Stimulated activated CD4-positive, alpha-beta T cell treated with anti-CD3 and anti-CD28 coated beads, Interleukin-15, amount 100 ng/mL, for 1 hour (primary cell): ENCODE measurements at places on chromosomes 12 and 14.
A peak's percentile ranks its signal among the peaks of the same experiment; 100 is the strongest.

GRCh38 chr12:45557016-45557415 is 172.5 kb upstream of the ARID2 start:
- no peak for DNase-seq

GRCh38 chr12:87165733-87166375 is 863.3 kb downstream of the C12orf50 start:
- DNase-seq, result no peak

DNA sequence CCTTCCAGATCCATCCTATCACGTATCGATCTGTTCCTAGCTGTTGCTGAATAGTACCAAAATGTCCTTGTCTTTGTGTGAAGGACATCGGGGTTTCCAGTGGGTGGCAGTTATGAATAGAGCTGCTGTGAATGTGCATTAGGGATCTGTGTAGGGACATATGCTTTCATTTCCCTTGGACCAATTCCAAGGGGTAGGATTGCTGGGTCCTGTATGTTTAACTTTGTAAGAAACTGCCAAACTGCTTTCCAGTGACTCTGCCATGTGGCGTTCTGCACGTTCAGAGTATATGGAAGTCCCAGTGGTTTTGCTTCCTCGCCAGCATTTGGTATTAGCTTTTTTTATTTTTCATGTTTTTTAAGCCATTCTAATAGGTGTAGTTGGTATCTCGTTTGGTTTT is 28.6 kb downstream of the PACS2 start:
- DNase-seq, result no peak

GRCh38 chr12:15982471-15982870 is 71.3 kb downstream of the DERA start:
- no peak for DNase-seq

- DNase-seq, result no peak
Measured at GRCh38 chr14:99118046-99118721, 153.8 kb downstream of the BCL11B start.

- no peak for DNase-seq
Measured at GRCh38 chr14:58739674-58740073, 101.9 kb downstream of the DACT1 start.

- DNase-seq, result no peak
Measured at GRCh38 chr14:26719514-26719913, 121.7 kb upstream of the NOVA1 start.

- no peak for DNase-seq
Measured at GRCh38 chr14:24613241-24613640, 3.8 kb upstream of the GZMH start.

DNA sequence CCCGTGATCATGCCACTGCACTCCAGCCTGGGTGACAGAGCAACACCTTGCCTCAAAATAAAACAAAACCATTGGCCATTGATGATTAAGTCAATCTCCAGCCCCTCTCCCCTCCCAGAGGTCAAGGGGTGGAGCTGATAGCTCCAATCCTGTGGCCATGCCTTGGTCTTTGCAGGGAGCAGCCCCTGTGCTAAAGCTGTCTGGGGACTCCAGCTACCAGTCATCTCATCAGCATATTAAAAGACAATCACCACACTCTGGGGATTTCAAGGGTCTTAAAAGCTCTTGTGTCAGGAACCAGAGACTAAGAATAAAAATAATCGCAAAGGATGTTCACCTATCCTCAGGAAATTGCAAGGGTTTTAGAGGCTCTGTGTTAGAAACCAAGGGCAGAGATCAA is 30.6 kb downstream of the HCAR2 start:
- DNase-seq, result no peak

- no peak for DNase-seq
Measured at GRCh38 chr12:48764521-48764920, 24.4 kb downstream of the ADCY6 start.

GRCh38 chr12:52175371-52176350 is 16.2 kb downstream of the KRT80 start:
- DNase-seq, result no peak

DNA sequence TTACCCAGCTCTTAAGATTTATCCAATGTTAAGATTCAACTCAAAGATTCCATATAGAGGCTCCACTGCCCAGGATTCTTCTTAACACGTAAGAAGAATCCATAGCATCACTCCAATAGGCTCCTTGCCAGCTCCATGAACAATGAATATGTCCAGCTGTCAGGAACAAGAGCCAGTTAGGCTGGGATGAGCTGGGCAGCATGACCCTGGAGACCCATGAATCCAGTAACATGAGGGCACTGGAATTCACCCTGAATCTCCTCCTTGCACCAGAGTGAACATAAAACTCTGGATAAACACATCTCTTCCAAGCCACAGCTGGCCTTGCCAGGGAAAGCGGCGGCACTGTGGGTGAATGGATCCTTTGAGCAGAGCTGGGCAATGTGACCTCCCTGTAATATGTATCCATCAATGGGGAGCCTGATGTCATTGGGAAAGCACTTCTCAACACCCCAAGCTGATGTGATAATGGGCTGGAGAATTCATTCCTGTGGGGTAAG is 24.4 kb upstream of the TC2N start:
- no peak for DNase-seq

- DNase-seq, result no peak
Measured at GRCh38 chr14:22598896-22599244, 770 bp downstream of the ABHD4 start.

GRCh38 chr14:96592591-96593386 is 90.6 kb downstream of the PAPOLA start:
- peak; percentile 43 for DNase-seq

- DNase-seq, result no peak
Measured at GRCh38 chr14:36339816-36340215, 19.4 kb upstream of the MBIP start.

- DNase-seq, result no peak
Measured at GRCh38 chr12:14275886-14276285, 89.6 kb upstream of the ATF7IP start.

DNA sequence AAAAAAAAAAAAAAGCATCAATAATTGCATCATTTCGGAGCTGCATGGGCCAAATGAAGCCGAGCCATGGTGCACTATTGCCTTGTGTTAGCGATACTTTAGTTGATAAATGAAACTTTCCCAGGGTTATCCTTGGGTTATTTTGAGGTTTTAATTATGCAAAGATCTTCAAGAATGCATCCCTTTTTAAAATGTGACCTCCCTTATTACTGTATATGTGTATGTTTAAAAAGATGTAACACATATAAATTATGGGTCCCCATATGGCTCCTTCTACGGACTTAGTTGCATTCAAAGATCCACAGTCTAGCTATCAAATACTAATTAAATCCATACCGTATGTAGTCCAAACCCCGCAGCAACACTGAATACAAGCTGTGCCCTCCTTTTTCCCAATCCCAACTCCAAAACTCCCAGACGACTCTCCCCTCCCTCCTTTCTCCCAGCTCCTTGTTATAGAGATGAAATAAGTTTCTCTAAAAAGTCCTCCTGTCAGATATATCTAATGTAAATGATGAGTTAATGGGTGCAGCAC is 129.3 kb upstream of the MAP1LC3B2 start:
- no peak for DNase-seq

DNA sequence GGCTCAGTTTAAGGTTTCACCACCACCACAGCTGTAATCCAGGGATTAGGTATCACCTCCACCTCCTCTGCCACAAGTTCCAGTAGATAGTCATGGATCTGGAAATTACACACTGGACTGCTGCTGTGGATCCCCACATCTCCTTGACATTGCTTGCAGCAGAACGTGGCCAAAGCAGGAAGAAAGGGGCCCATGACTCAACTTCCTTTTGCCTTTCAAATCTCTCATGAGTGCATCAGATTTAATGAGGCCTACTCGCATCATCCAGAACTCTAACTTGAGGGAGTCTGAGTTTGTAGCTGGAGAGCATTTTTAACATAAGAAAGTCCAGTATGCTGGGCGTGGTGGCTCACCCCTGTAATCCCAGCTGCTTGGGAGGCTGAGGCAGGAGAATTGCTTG is 29.2 kb upstream of the TMED10 start:
- DNase-seq, result no peak

- DNase-seq, result no peak
Measured at GRCh38 chr12:53513712-53514410, 6.6 kb upstream of the NPFF start.

- no peak for DNase-seq
Measured at GRCh38 chr12:31620311-31620710, 29.4 kb upstream of the DENND5B start.

GRCh38 chr14:71742485-71742884 is 189.7 kb upstream of the RGS6 start:
- no peak for DNase-seq

DNA sequence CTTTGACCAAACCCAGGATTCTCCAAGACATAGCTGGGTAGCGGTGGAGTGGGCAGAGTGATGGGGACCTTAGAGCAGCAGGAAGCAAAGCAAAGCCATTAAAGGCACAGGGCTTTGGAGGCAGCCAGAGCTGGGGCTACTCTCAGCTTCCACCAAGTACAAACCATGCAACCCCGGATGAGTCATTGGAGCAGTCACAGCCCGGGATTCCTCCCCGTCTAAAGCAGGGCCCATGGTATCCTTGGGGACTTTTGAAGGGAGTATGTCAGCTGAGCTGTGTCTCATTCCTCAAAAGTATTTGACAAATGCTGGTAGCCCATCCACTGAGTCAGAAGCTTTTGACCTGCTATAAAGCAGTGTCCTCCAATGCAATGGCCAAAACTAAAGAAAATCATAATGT is 9.7 kb upstream of the IFI27 start:
- no peak for DNase-seq

- no peak for DNase-seq
Measured at GRCh38 chr14:99317231-99318090, 45.5 kb upstream of the BCL11B start.

GRCh38 chr12:106358396-106359241 is 1.1 kb downstream of the POLR3B start:
- no peak for DNase-seq

GRCh38 chr12:8947737-8948136 is 1.7 kb downstream of the M6PR start:
- DNase-seq, result no peak

GRCh38 chr12:122965851-122966742 is at the start of gene ABCB9:
Gene ABCB9 (minus strand): TSS chr12:122966463. CDS start chr12:122960235, 6,228 bp downstream.
- DNase-seq, result peak; percentile 93

DNA sequence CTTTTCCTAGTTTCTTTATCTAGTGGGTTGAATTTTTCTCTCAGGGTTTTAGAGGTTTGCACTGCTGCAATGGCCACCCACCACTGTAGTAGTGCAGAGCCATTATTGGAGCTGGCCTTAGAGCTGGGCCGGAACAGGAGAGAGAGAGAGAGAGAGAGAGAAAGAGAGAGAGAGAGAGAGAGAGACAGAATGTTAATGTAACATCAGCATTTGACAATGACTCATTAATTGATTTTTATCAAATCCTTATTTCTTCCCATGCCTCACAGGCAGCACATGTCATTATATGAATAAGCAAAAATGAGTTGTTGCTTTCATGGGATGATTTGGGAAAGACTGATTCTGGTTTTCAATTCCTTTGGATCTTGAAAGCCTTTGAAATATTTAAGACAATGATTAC is 76.3 kb upstream of the PPP4R3A start:
- no peak for DNase-seq

DNA sequence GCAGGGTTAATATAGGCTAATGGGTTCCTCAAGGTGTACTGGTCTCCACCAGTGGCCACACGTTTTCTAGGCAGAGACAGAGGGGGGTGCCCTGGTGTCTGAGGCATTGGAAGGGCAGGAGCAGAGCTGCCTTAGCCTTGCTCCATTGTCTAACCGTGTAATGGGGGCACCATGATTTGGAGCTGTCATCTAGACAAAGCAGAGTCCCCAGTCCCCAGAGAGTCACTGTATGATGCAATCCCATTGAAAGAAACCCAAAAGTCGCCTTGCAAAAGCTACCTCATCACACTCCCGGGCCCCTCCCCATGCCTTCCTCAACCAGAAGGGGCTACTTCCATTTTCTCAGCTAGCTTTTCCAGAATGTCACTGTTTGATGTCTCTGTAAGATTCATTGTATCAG is 487.1 kb downstream of the AACS start:
- DNase-seq, result no peak

- DNase-seq, result no peak
Measured at GRCh38 chr12:38813923-38814322, 91.5 kb downstream of the CPNE8 start.

- DNase-seq, result no peak
Measured at GRCh38 chr12:11595080-11595479, 54.4 kb upstream of the ETV6 start.

DNA sequence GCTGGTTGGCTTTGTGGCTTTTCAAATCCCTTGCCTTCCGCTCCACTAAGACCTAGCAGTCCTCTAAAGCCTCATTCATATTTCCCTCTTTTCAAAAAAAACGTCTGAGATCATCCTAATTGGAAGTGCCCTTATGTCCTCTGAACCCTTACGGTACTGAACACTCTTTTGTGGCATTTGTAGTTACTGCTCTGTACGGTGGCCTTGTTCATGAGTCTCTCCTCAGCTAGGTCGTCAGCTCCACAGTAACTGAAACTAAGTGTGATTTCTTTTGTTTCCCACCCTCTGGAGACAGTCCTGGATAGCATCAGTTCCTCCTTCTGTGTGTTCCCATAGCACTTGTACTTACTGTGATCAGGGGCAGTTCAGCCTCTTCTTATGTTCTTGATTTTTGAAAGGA is 49.7 kb downstream of the DAAM1 start:
- no peak for DNase-seq

- DNase-seq, result no peak
Measured at GRCh38 chr12:30999011-30999410, 72.5 kb downstream of the TSPAN11 start.

- no peak for DNase-seq
Measured at GRCh38 chr12:78494911-78495310, 369.7 kb upstream of the SYT1 start.

DNA sequence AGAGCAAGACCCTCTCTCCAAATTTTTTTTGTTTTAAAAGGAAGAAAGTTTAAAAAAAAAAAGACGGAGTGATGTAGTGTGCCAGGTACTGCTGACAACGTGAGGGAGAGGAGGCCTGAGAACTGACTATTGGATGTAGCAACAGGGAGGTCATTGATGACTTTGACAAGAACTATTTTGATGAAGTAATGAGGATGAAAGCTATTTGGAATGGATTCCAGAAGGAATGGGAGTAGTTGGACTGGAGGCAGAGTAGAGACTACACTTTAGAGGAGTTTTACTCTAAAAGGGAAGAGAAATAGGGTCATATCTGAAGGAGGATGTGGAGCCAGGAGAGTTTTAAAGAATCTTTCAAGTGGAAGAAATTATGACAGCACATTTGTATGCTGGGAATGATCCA is 27.8 kb upstream of the SLC38A2 start:
- DNase-seq, result no peak

- no peak for DNase-seq
Measured at GRCh38 chr12:91361864-91362263, 179.2 kb upstream of the DCN start.

DNA sequence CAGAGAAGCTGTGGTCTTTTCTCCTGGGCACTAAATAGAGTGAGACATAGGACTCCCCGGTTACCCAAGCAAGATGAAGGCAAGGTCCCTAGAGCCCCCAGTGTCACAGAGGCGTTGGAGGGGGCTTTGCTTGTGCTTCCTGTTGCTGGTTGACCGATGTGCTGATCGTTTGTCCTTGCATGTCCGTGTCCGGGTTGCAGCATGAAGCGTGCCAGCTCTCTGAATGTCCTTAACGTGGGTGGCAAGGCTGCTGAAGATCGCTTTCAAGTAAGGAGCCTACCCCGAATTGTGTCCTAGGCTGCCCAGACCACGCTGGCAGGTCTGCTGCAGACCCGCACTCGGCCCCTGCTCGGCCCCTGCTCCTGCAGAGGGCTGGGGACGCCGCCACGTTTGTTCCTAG is 23.1 kb downstream of the XRCC3 start:
- no peak for DNase-seq
